Activated CD8-positive, alpha-beta memory T cell treated with anti-CD3 and anti-CD28 coated beads, Interleukin-2, amount 10 ng/mL, durations not matched to agents 7 days and 5 days (primary cell): ENCODE measurements at places on chromosomes 6 and 20.

GRCh38 chr6:69105288-69105687, 470.2 kb downstream of the ADGRB3 start:
- no peak for DNase-seq

DNA sequence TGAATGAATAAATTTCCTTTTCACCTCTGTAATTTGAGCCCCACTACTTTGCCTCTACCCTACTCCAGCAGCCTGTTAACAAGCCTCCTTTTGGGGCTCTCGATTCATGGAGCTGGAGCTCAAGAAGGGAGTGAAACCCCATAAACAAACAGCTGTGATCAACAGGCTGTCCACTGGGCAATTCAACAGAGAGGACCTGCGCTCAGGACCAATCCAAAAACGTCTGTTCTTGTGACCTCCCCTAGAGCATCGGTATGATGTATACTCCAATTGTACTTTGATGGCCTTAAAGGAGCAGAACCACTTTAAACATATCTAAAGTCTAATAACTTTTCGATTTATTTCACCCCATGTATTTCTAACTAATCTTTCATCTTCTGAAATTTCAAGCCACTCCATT, 37.4 kb downstream of the HIVEP2 start:
- DNase-seq: peak; percentile 73

DNA sequence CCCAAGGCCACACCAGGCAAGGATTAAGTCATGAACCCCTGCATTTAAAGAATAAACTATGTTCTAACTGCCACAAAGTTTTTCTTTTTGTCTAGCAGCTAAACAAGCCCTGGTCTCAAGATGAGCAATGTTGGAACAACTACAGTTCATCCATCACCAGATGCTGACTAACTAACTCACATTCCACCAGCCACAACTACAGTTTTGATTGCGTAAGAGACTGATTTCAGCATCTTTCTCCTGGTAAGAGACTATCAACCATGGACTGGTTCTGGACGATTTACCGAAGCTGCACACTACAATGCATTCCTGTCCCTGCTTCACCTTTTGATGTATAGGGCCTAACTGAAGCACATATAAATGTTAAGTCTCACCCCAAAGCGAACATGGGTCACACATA, 43.0 kb downstream of the F13A1 start:
- DNase-seq: no peak

GRCh38 chr6:137951064-137951597, 84.1 kb downstream of the TNFAIP3 start:
- no peak for DNase-seq

- DNase-seq: no peak
Measured at GRCh38 chr20:10718661-10719060, 44.9 kb upstream of the JAG1 start.

DNA sequence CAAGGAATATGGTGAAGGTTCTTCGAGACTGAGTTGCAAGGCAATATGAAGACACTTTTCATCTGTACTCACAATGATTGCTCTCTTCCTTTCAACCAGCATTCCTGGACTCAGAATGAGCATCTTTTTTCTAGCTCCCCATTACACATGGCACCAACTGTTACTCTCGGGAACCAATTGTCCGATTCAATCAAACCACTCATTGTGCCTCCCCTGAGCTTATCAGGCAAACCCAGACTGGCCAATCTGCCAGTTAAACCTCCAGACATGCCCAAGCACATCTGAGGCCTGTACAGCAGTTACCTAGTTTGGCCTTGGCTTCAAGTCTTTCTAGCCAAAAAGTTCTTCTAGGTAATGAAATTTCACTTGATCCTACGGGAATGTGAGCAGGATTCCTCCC, 164.1 kb downstream of the ID4 start:
- no peak for DNase-seq

DNA sequence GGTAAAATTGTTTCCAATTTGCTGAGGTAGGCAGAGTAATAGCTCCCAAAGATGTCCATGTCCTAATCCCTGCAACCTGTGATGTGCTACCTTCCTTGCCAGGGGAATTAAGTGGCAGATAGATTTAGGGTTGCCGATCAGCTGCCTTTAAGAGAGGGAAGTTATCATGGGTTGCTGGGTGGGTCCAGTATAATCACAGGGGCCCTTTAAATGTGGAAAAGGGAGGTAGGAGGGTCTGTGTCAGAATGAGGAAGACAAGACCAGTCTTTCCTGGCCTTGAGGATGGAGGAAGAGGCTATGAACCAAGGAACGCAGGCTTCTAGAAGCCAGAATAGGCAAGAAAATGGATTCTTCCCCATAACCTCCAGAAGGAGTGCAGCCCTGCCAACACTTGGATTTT, 50.7 kb downstream of the CTCFL start:
- no peak for DNase-seq

DNA sequence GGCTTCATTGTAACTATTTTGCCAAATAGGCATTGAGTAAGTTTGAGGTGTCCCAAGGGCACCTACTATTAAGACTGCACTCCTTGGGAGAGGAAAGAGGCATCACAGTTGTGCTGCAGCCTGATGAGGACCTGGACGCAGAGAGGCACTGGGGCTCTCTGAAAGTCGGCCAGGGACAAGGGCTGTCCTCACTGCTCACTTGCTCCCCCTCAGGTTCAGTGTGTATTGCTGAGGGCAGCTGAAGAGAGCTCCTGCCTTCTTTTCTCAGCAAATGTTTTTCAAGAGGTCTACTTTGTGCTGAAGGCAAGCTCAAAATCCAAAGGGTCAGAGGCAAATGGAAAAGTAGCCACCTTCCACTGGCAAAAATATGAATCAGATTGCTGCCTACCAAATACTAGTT, 331.8 kb downstream of the RIMS1 start:
- DNase-seq: no peak

- DNase-seq: no peak
Measured at GRCh38 chr6:108883172-108883571, 35.0 kb downstream of the ARMC2 start.

DNA sequence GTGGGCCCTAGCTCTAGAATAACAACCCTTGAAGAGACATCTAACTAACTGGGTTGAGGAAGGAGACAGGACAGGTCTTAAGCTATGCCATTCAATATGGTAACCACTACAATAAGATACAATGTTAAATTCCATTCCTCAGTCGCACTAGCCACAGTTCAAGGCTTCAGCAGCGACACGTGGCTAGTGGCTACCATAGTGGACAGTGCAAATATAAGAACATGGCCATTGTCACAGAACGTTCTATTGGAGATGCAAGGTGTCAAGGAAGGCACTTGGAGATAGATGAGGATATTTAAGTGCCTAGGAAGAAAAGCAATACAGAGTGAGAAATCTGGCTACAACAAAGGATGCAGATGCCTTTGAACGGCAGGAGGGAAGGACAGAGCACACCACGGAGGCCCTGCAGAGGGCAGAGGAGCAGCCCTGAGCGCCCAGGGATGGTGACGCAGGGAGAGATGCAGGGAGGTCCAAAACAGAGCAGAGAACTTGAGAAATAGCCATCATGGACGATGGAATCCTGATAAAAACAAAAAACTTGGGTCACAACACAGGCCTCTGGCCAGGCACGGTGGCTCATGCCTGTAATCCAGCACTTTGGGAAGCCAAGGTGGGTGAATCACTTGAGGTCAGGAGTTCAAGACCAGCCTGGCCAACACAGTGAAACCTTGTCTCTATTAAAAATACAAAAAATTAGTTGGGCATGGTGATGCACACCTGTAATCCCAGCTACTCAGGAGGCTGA, 140.7 kb downstream of the ZMYND8 start:
- DNase-seq: no peak

GRCh38 chr6:157276134-157276532, 47.2 kb downstream of the TMEM242 start:
- no peak for DNase-seq

GRCh38 chr6:135481783-135482369, 15.7 kb downstream of the AHI1 start:
- no peak for DNase-seq

DNA sequence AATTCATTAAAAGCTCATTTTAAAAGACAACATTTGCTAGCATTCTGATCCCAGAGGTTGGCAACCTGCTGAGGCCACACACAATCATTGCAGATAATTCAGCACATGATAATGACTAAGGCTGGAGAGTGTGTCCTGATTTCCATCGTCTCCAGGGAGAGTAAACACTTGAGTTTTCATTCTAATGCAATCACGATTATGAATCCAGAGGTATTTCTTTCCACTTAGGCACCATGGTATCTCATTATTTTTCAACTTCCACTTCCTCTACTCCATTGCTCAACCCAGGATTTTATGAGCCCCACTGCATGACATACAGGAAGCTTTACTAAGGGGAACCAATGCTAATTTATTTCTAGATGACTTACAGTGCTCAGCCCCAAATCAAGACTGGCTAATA, 273.8 kb upstream of the AGPAT4 start:
- no peak for DNase-seq

DNA sequence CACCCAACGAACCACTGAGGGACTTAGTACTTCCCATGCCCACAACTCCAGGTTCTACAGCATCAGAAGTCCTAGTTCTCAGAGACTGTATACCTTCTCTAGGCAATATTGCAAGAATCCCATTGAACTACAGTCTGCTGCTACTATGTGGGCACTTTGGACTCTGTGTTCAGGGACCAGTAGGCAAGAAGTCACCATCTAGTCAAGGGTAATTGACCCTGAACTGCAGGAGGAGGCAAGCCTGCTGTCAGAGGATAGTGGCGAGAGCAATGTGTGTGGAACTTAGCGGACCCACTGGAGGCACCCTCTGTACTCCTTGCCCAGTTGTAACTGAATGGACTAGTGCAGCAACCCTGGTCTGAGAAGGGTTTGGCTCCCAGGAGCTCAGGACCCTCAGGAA, 15.7 kb downstream of the HEBP2 start:
- DNase-seq: no peak

DNA sequence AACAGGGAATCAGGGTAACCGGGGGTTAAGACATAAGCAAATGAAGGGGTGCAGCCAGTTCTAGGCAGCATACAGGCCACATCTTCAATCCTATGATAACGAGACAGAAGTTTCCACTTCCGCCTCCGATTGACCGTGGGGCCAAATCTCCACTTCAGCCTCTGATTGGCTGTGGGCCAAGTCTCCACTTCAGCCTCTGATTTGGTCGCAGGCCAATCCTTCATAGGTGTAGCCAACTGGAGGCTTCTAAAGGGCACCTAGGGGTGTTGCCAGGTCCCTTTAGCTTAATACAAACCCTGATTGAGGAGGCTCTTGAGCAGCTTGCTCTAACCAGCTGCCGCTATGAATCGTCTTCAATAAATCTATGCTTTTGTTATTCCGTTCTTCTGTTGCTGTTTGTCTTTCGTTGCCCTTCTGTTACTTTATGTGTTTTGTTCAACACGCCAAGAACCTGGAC, 2.1 kb upstream of the ERGIC3 start:
- peak; percentile 64 for DNase-seq

DNA sequence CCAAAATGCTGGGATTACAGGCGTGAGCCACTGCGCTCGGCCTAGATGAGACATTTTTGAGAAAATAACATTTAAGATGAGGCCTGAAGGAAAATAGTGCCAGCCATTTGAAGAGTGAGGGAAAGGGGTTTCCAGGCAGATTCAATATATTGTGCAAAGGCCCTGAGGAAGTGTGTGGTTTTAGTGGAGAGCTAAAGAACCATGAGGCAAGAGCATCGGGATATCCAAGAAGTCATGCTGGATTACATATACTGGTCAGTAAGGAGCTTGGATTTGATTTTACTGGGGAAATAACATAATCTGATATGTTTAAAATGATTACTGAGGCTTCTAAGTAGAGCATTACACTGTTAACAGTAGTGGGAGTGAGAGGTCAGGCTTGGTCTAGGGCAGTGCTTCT, 47.0 kb downstream of the CARMIL1 start:
- DNase-seq: no peak

DNA sequence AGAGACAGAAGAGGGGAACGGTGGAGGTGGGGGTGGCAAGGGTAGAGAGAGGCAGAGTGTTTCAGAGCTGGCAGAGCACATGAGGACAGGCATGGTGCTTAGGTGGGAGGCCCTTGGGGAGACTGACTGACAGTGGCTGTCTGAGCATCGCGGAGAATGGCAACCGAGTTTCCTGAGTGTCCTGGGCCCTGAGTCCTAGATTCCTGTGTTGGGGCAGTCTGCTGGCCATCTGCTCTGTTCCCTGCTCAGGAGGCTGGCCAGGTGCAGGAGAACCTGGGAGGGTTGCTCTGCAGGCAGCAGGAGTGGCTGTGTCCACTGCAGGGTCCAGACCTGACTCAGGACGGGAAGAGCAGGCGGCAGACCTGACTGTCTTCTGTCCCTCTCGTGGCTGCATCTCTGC, 248.9 kb downstream of the LRFN2 start:
- no peak for DNase-seq

DNA sequence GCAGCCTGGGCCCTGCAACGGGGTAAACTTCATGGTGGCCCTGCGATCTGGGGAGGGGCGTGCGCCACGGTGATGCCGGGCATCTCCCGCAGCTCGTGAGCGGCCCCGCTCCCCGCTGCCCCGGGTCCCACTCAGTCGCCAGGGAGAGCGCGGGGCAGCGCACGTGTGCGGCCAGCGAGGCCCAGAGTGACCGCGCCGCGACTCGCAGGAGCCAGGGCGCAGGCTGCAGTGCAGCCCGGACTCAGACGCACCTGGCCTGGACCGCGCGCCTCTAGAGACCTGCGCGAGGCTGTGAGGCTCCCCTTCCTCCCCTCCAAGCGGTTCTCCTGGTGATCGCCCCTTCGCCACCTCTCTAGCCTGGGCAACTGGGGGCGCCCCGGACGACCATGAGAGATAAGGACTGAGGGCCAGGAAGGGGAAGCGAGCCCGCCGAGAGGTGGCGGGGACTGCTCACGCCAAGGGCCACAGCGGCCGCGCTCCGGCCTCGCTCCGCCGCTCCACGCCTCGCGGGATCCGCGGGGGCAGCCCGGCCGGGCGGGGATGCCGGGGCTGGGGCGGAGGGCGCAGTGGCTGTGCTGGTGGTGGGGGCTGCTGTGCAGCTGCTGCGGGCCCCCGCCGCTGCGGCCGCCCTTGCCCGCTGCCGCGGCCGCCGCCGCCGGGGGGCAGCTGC, 652 bp downstream of the BMP6 start:
- no peak for DNase-seq

GRCh38 chr6:22313796-22314195, 17.0 kb upstream of the PRL start:
- DNase-seq: no peak

DNA sequence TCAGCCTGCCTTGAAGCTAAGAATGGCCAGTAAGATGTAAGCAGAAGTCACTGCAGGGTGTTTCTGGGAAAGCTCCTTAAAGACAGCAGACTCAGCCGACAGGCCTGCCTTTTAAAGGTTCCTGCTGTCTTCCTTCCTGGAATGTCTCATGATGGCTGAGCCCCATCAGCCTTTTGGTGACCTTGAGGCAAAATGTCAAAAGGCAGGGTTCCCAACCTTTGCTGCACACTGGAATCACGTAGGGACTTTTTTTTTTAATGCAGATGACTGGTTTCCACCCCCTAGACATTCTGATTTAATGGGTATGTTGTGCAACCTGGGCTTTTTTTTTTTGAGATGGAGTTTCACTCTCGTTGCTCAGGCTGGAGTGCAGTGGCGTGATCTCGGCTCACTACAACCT, 11.6 kb downstream of the MDGA1 start:
- DNase-seq: no peak
